Spinal cord (tissue), 10 donors: ENCODE measurements at places on chromosomes 7 and 10. TPM values are rescaled to one million over a fixed set of nuclear protein-coding genes. Genes with fewer than 3 reads are reported as not detected.

DNA sequence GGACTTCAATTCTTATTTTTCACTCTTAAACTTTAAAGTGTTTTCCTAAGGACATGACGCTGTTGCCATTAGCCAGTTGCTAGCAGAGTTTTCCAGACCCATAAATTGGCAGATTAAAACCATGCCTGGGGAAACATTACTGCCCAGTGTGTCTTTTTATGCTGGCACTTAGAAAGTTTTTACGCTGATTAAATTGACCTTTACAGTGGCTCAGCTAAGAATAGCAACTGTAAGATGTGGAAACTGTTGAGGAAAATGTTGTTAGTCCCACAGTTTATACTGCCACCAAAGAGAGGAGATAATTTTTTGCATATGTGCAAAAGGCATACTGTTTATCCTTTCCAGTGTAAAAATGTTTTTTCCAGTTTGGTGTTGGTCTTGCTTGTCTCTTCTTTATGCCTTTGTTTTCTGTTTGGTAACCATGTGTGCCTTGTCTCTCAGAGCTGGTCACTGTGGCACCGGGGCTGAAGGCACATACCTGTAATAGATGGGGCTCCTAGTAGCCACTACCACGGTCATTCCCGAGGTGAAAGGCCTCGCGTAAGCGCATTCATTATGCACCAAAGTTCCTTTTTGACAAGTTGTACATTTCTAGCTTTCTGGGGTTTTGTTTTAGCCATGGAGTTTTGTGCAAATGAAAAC lies 45.3 kb downstream of the CYP17A1 start:
- no peaks in the 10 kb centered on the region for H3K36me3 ChIP-seq
- no peaks in the 10 kb centered on the region for H3K27me3 ChIP-seq
- H3K4me3 ChIP-seq, result no peak overlapping the region
- peak; percentile 80 for DNase-seq

Gene FGFR2
- 103 TPM for polyA plus RNA-seq

- H3K27me3 ChIP-seq, result no peaks in the 10 kb centered on the region
- H3K27ac ChIP-seq, result no peak overlapping the region
- H3K4me3 ChIP-seq, result no peak overlapping the region
- H3K36me3 ChIP-seq, result no peaks in the 10 kb centered on the region
Measured at GRCh38 chr7:1767524-1767923, 97.4 kb downstream of the ELFN1 start.

- DNase-seq, result no peak
- H3K36me3 ChIP-seq, result no peaks in the 10 kb centered on the region
- peaks cover 20% of the 10 kb centered on the region for H3K4me1 ChIP-seq
- H3K27ac ChIP-seq, result no peak overlapping the region
Measured at GRCh38 chr7:51275532-51275931, 41.1 kb downstream of the COBL start.

Gene CUTC
- polyA plus RNA-seq, result 19.6 TPM

Gene FBXL13
- polyA plus RNA-seq, result 2.2 TPM

- peak; percentile 94 for DNase-seq
- H3K27ac ChIP-seq, result peak within 1 kb of the TSS; percentile 90
- H3K4me3 ChIP-seq, result peak within 1 kb of the TSS; percentile 84
- peaks cover 51% of the 10 kb centered on the region for H3K4me1 ChIP-seq
Measured at GRCh38 chr7:100867040-100867775, at the start of gene TRIP6. Gene TRIP6 (plus strand): TSS chr7:100867387. CDS start chr7:100867498, 111 bp downstream.

DNA sequence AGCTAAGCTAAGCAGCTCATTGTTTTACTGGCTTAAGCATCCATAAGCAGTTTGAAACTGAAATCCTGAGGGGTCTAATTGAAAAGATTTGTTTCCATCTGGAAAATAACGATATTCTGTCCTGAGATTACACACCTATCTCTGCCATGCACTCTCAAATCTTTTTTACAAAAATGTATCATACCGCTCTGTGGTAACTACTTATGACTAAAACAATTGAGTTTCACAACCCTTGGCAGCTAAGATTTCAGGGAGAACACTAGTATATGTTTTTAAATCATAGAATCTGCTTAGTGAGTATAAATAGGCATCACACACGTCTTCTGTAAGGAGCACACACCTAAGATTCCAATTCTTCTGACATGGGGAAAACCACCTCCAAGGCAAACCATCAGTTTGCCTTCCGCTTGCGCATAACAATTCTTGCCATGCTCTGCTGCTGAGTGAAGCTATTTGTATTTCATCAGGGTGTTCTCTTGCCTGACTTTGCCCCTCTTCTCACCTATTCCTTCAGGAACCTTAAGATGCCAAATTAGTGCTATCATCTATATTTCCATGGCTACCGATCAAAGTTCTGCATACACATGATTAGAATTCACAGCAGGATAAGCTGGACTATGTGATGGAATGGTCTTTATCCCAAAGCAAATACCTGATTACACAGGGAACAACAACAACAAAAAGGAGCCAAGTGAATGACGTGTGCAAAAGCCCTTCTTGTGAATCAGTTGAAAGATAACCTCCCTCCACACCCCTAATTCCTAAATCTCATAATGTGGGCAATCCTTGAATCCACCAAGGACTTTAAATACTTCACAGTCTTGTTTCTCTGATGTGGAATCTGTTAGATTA lies 40.9 kb downstream of the PRPF18 start:
- no peaks in the 10 kb centered on the region for H3K4me1 ChIP-seq
- H3K4me3 ChIP-seq, result no peak overlapping the region
- peaks cover 9% of the 10 kb centered on the region for H3K36me3 ChIP-seq
- H3K27ac ChIP-seq, result no peak overlapping the region
- no peaks in the 10 kb centered on the region for H3K27me3 ChIP-seq
- DNase-seq, result no peak

GRCh38 chr10:91635401-91636400 lies 2.8 kb upstream of the PPP1R3C start:
- no peaks in the 10 kb centered on the region for H3K36me3 ChIP-seq
- H3K4me3 ChIP-seq, result no peak overlapping the region
- no peak overlapping the region for H3K27ac ChIP-seq
- H3K27me3 ChIP-seq, result no peaks in the 10 kb centered on the region
- H3K4me1 ChIP-seq, result peaks cover 7% of the 10 kb centered on the region

- peaks cover 4% of the 10 kb centered on the region for H3K4me1 ChIP-seq
- no peak for DNase-seq
- H3K4me3 ChIP-seq, result no peak overlapping the region
- no peaks in the 10 kb centered on the region for H3K27me3 ChIP-seq
- no peak overlapping the region for H3K27ac ChIP-seq
Measured at GRCh38 chr10:48814933-48815332, 124.7 kb downstream of the LRRC18 start.

DNA sequence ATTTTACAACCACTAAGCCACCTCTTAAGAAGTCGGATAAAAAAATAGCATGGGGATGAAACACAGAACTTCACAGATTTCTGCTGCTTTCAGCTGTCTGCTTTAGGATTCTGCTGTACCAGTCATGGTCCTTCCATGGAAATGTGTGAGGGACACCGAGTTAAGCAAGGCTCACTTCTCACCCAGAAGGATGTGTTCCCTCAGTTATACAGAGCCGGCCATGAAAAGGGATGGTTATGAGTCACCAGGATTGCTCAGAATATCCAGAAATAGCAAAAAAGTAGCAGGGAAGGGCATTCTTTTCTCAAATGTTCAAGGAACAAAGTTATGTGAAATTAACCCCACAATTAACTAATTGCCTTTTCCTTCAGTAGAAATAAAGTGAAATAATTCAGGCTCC lies 124.4 kb downstream of the AMPH start:
- peaks cover 3% of the 10 kb centered on the region for H3K36me3 ChIP-seq
- no peaks in the 10 kb centered on the region for H3K27me3 ChIP-seq

DNA sequence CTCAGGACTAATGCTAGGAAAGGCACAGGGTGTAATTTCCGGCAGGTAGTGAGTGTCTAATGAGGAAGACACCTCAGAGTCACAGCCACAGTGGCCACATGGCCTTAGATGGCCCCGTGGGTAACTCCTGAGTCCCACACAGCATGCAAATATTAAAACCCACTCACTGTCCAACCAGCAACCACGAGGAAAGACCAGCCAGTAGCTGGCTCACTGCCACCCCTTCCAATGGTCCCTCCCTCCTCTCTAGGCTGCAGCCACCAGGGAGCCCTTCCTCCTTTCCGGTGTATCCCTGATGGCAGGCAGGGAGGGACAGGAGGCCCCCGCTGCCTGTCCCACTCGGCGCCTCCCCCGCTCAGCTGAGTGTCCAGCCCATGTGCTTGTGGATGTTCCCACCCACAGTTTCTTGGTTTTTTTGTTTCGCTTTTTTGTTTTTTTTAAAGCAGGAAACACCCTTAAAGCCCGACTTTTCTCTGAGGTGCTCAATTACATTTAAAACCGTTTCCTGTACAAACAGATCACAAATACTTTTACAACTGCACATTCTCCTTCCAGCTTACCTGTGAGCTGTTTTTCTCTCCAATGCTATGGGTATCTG lies 9.2 kb downstream of the BNIP3 start:
- H3K27me3 ChIP-seq, result no peaks in the 10 kb centered on the region
- DNase-seq, result no peak
- H3K36me3 ChIP-seq, result peaks cover 52% of the 10 kb centered on the region
- H3K27ac ChIP-seq, result no peak overlapping the region
- peaks cover 21% of the 10 kb centered on the region for H3K4me1 ChIP-seq
- H3K4me3 ChIP-seq, result no peak overlapping the region

DNA sequence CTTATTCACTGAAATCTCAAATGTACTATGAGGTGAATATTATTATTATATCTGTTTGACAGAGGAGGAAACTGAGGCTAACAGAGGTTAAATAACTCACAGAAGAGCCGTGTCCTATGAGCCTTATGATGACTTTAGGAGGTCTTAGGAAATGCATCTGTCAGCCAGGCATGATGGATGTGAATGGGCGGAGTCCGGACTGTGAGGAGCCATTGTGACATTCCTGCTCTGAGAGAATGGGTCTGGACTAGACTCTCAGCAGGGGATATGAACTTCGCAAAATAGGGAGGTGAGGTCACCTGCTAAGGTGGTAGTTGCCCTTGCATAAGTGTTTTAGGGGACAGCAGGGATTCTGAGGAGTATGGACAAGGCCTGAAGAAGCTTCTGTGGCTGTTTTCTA lies 153.6 kb downstream of the TMEM178B start:
- DNase-seq, result no peak
- no peaks in the 10 kb centered on the region for H3K27me3 ChIP-seq
- H3K27ac ChIP-seq, result no peak overlapping the region
- peaks cover 4% of the 10 kb centered on the region for H3K4me1 ChIP-seq
- H3K4me3 ChIP-seq, result no peak overlapping the region
- H3K36me3 ChIP-seq, result no peaks in the 10 kb centered on the region

DNA sequence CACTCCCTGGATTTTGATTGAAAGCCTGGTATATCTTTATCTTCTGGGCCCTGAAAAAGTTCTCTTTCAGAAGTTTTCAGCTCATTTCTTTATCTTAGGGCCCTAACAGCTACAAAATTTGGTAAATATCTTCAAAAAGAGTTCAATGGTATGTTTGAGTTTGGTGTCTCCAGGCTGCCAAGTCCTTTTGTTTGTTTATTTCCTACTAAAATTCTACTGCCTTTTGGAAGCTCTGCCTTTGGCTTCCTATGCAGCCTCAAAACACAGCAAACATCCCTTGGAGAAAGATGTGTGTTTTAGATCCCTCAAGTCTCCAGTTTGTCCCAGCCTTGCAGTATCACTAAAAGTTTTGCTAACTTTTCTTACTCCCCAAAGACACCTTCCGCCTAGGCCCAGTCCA lies 146.8 kb downstream of the LRRTM3 start:
- no peak overlapping the region for H3K4me3 ChIP-seq
- no peaks in the 10 kb centered on the region for H3K36me3 ChIP-seq
- H3K4me1 ChIP-seq, result no peaks in the 10 kb centered on the region
- no peak overlapping the region for H3K27ac ChIP-seq

GRCh38 chr10:132538790-132539421 lies 1.3 kb downstream of the INPP5A start:
- peak overlapping the region; percentile 62 for H3K4me3 ChIP-seq
- H3K36me3 ChIP-seq, result peaks cover 19% of the 10 kb centered on the region
- H3K27ac ChIP-seq, result peak overlapping the region; percentile 1
